ENCODE measurements at places on chromosomes 2 and 18.

GRCh38 chr2:105290981-105291660, 38.4 kb downstream of the TGFBRAP1 start:
- DNase-seq = no peak

GRCh38 chr2:226979004-226979403, 143.2 kb downstream of the RHBDD1 start:
- DNase-seq = no peak

- no peak for DNase-seq
Observed at GRCh38 chr18:75574187-75574586, 146.7 kb upstream of the SMIM21 start.

- no peak for DNase-seq
Observed at GRCh38 chr2:191740016-191740419, 62.1 kb downstream of the NABP1 start.

DNA sequence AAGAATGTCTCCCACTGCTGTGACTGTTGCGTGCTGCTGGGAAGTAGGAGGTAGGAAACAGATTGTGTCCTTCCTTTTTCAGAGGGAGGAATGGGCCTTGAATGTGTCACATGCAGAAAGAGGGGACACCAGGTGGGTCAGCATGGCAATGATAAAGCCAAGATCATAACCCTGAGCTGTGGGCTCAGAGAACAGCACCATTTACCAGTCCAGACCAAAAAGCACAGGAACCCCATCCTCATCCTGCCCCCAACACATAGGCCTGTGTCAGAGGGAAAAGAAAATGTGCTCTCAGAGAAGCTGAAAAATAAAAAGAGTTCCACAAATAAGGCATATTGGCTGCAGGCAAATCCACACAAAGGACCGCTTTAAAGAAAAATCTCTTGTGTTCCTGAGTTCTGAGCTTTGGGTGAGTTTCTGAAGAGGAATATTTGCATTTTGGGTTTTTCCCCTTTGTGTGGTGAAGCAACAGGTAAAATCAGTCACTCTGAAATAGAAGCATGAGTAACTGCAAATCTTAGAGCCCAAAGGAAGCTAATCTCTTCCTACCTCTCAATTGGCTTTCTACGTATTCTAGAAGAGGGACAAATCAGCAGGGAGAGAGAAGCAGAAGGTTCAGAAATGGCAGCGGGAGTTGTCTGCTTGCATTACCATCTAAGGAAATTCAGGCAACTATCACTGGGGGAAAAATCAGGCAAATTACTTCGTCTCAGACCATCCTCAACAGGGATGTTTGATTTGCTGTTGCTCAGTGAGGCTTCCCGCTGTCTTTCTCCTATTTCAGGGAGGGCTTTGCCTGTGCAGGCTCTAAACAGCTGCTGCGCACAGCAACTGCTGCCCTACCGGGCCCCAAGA, 106.8 kb downstream of the BCL11A start:
- DNase-seq = no peak

- no peak for DNase-seq
Observed at GRCh38 chr2:140988597-140988996, 1142.2 kb downstream of the LRP1B start.
